SK-N-SH treated with all-trans-retinoic acid at 6 μM for 48 hours (cell line): ENCODE measurements at places on chromosomes 2 and 18.

GRCh38 chr2:209495855-209496585, 72.2 kb downstream of the MAP2 start:
- ATAC-seq = peak; percentile 99

DNA sequence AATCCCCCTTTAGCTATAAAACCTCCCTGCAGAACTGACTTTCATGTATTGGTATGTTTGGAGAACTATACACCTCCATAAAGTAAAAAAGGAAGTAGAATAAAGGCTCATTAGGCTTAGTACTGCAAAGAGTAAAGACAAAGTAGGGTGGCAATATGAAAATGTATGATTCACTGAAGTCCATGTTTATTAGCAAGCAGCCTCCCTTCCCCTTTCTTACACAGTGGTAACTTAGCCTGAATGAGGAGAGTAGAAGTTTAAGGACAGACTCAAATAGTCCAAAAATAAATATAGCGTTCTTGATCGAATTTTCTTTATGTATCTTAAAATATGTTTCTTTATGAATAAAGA, 1.5 kb downstream of the ZNF804A start:
- ATAC-seq = 0 out of 3 replicates have a peak, but pooled peaks have one; percentile 7

- peak; percentile 24; the same call in 2 of the 3 replicates for ATAC-seq
Measured at GRCh38 chr18:58541146-58541788, 87.6 kb downstream of the ALPK2 start.

GRCh38 chr18:54712306-54712705, 116.0 kb upstream of the RAB27B start:
- ATAC-seq = peak; percentile 61

DNA sequence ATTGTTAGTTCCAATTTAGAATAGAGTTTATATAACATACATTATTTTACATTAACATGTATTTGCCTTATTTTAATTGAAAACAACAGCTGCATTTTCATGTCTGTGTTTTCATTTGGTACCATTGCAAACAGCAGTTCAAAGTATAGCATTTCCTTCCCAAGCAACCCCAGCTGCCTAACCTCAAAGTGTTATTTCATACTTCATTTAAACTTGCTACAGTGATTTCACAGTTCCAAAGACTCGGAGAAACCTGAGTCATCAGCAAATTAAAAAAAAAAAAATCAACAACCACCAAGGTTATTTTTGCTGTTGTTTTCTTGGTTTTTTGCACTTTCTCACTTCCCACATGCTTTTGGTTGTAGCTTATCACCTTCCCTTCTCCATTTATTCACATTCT, 236.5 kb upstream of the SPHKAP start:
- no peak for ATAC-seq

GRCh38 chr18:55353806-55354205, 234.2 kb downstream of the TCF4 start:
- peak; percentile 29; the same call in 1 of the 3 replicates for ATAC-seq

- ATAC-seq = no peak
Measured at GRCh38 chr2:222743251-222743812, 71.9 kb downstream of the MOGAT1 start.
